ENCODE measurements at places on chromosomes 7 and 10.
A peak's percentile ranks its signal among the peaks of the same experiment; 100 is the strongest.

DNA sequence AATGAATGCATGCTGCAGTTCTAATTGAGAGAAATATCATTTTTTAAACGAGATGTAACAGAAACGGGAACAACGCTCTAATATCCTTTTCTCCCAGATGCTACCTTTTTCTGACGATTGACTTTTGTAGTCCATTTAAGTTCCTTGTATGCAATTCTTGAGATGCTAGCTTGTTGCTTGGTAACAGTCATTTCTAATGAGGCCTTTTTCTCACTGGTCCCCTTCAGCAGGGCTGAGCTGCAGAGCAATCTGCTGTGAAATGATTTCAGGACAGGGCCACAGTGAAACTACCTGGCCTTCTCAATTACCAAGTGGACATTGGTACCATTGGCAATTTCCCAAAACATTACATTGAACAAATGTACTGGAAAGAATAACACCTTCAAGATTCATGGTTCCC is 26.2 kb upstream of the FOXK1 start:
- no peak for DNase-seq

DNA sequence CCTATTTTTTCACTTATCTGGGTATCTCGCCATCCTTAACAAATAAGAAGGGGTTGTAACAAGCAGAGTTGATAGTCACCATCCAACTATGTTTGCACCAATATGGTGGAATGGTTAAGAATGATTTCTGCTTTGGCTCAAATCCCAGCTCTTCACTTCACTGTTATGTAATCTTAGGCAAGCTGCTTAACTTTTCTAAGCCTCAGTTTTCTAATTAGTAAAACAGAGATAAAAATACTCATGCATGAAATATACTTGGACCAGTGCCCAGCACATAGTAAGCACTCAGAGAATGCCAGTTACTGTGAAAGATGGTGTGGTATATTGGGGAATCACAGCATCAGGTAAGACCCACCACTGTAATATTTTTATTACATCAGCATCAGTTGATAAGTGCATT is 33.6 kb downstream of the ABCB1 start:
- no peak for DNase-seq

DNA sequence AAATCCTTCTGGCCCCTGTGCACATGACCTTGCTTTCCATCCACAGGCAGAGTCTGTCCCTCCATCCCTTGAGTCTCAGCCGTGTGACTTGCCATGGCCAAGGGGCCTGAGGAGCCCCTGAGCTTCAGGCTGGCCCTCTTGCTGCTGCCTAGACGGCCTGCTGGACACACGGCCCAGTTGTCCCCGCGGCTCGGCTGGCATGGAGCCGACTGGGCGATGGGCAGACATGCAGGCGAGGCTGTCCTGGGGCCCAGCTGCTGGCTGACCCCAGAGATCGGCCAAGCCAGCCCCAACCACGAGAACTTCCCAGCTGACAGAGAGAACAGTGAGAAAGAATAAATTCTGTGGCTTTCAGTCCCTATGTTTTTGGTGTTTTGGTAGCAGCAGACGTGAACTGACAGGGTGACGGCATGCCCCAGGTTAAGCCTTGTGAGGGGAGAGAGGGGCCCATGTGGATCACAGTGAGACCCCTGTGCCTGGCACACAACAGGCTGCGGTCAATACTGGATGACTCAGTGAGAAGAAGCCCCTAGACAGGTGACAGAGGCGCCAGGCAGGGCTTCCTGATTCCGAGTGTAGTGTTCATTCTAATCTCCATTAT is 11.7 kb downstream of the PRKAG2 start:
- no peak for DNase-seq

DNA sequence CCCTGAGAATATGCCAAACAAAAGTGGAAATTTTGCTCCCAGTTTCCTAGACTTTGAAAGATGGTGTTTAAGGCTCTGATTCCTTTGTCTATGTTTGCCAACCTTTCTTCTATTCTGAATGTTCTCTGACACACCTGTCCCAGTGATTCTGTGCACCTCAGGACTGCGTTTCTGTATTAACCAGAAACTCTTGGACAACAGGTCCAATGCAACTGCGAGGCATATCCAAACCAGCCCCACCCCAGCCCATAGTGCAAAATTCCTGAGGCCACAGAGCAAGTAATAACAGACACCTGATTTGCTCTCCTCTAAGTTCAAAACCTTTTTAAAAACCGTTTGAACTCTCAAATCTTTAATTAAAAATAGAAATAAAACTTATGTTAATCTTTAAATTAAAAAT is 37.0 kb upstream of the MSRB2 start:
- DNase-seq = no peak

GRCh38 chr10:105592468-105592867 is 951.4 kb downstream of the SORCS3 start:
- DNase-seq = no peak

- no peak for DNase-seq
These were observed 59.5 kb downstream of the LARP4B start for GRCh38 chr10:871951-872403.

- DNase-seq = no peak
These were observed 4.0 kb upstream of the MRPS24 start for GRCh38 chr7:43873300-43873699.

DNA sequence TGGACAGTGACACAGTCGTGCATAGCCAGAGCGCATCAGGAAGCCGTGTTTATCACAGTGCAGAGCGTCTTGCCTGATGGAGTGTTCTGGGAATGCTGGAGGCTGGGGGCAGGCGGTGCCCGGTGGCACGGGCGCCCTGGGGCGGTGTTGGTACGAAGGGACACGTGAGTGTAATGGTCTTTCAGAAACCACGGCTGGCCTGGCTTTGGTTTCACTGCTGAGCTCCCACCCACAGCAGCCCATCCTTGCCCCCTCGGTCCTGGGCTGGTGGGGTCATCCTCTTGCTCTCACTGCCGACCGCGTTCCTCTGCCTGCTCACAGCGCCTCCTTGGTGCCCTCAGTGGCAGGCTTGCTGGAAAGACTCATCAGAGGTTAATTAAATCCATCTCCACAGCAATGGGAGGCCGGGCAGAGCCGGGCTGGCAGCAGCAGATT is 50.6 kb downstream of the NKX6-2 start:
- no peak for DNase-seq

DNA sequence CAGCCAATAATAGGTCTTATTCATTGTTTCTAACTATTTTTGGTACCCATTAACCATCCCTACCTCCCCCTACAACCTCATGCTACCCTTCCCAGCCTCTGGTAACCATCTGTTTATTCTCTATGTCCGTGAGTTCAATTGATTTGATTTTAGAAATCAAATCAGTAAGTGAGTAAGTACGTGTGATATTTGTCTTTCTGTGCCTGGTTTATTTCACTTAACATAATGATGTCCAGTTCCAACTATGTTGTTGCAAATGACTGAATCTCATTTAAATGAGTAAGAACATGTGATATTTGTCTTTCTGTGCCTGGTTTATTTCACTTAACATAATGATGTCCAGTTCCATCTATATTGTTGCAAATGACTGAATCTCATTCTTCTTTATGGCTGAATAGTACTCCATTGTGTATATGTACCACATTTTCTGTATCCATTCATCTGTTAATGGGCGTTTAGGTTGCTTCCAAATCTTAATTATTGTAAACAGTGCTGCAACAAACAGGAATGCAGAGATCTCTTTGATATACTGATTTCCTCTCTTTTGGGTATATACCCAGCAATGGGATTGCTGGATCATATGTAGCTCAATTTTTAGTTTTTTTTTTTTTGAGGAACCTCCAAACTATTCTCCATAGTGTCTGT is 49.7 kb upstream of the BICC1 start:
- no peak for DNase-seq

DNA sequence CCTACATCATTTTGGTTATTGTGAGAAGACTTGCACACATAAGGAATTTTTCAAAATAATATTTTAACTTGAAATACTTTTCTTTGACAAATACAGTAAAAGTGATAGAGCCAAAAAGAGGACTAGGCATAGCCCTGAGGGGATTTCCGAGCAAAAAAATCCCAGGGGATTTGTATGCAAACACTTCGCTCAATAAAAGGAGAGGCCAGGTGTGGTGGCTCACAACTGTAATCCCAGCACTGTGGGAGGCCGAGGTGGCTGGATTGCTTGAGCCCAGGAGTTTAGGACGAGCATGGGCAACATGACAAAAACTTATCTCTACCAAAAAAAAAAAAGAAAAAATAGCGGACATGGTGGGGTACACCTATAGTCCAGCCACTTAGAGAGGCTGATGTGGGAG is 193.0 kb downstream of the PCDH15 start:
- no peak for DNase-seq

DNA sequence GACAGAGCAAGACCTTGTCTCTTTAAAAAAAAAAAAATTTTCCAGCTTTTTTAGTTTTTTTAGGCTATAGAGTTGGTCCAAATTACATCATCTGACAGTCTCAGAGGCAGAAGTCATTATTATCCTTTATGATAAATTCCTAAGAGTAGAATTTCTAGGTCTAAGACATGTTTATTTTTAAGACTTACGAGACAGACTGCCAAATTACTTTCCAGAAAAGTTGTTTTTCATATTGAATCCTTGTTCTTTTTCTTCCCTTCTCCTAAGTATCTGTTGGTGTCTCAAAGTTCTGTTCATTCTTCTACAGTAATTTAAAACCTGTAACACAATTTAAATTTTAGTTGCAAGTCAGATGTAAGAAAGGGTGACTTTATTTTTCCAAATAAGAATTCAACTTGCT is 421.4 kb downstream of the GALNT17 start:
- DNase-seq = no peak

GRCh38 chr7:64877714-64878610 is 25.1 kb upstream of the ZNF273 start:
- DNase-seq = no peak

DNA sequence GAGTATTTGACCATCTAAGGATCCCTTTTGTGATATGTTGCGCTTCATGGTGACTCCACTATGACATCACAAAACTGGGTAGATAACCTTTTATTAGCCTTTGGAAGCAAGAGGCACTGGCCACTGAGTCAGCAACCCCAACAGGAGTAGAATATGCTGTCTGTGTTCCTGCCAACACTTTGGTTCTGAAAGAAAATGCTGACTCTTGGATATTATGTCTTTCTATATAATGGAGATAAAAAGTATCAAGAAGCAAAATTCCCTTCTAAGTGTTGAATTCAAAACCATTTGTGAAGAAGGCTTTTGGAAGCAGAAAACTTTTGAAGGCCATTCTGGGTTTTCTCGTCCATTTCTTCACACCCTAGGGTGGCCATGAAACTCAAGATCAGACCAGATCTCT is 346.2 kb upstream of the LRGUK start:
- no peak for DNase-seq

DNA sequence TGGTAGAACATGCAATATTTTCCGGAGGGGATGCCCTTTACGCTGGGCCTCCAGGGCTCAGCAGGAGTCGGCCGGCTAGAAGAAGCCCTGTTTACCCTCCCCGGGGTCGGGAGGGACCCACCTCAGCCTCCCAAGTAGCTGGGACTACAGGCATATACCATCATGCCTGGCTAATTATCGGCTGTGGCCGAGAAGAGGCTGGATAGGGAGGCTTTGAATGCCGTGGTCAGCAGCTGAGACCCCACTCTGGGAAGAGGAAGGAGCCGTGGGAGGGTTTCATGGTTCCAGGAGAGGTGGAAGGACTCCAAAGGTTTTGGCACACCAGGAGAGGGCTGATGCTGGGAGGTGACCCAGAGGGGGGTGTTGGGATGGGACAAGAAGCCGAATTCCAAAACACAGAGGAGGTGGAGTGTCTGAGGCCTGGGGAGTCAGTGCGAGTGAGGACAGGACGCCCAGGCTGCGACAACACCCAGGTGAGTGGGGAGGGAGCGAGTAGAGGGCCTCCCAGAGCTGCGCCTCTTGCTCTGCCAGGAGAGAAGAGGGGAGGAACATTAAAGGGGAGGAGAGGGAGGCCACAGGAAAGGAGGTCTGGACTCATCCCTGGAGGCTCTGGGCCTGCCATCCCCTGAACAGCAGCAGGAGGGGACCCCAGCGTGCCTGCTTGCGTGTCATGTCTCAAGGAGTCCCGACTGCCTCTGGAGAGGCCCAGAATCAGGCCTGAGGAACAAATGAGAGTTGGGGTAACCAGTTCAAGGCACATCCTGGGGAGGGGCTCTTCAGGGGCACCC is 19.6 kb downstream of the GRID2IP start:
- no peak for DNase-seq

- DNase-seq = no peak
These were observed 191.9 kb downstream of the MAD1L1 start for GRCh38 chr7:2040893-2041270.

- DNase-seq = no peak
These were observed 50.6 kb downstream of the MGMT start for GRCh38 chr10:129517680-129518057.

DNA sequence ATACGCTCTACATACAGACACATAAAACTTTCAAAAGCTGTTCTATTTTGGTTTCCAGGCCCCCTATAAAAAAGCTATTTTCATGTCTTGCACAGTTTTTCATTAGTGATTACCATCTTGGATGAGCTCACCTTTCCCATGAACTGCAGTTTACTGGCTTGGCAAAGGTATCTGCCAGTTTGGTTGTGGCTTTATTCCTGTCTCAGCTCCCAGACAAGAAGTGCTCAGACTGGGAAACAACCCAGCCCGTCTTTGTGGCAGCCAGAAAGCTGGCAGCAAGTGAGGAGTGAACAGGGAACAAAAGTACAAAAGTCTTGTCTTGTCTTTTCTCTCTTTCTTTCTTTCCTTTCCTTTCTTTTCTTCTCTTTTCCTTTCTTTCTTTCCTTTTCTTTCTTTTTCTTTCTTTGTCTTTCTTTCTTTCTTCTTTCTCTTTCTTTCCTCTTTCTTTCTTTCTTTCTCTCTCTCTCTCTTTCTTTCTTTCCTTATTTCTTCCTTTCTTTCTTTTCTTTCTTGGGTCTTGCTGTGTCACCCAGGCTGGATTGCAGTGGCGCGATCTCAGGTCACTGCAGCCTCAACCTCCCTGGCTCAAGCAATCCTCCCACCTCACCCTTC is 138.8 kb downstream of the CFAP58 start:
- DNase-seq = no peak

GRCh38 chr7:46569133-46569465 is 648.0 kb upstream of the IGFBP3 start:
- DNase-seq = no peak

DNA sequence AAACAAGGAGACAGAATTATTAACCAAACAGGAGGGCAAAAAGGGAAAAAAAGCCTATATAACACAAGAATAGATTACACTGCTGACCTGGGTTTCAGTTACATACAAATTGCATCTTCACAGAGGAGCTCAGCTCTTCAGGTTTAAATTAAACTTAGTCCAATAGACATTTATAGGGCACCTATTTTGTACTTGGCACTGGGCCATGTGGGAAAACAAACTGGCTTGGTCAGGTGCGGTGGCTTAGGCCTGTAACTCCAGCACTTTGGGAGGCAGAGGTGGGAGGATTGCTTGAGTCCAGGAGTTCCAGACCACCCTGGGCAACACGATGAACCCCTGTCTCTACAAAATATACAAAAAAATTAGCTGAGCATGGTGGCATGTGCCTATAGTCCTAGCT is 62.3 kb upstream of the CCDC6 start:
- no peak for DNase-seq

GRCh38 chr7:108810756-108811385 is 241.2 kb downstream of the DNAJB9 start:
- DNase-seq = no peak

- DNase-seq = no peak
These were observed 58.1 kb downstream of the CCNY start for GRCh38 chr10:35394411-35394851.

- peak; percentile 29 for DNase-seq
These were observed 115.5 kb downstream of the FOXP2 start for GRCh38 chr7:114530057-114530611.
